ENCODE measurements at places on chromosomes 4 and X. TPM values are rescaled to one million over a fixed set of nuclear protein-coding genes. Genes with fewer than 3 reads are reported as not detected.

GRCh38 chrX:27883468-27884092 lies 75.8 kb downstream of the MAGEB10 start:
- no peak for DNase-seq

DNA sequence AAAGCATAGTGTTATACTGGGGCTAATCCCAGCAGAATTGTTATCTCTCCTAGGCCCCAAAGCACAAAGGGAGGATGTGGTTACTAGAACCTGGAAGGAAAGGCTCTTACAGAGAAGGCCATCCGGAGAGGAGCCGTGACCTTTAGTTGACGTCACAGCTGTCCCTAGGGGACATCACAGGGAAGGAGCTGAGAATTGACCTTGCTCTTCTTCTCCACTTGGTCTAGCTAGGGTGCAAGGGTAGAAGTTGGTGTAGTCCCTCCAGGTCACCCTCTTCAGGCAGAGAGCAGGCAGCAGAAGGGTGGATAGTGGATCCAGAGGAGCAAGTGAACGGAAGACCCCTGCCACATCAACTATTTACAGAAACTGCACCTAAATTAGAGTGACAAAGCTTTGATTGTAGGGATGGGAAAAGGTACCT lies 22.8 kb upstream of the FGF2 start:
- peak; percentile 53 for DNase-seq

DNA sequence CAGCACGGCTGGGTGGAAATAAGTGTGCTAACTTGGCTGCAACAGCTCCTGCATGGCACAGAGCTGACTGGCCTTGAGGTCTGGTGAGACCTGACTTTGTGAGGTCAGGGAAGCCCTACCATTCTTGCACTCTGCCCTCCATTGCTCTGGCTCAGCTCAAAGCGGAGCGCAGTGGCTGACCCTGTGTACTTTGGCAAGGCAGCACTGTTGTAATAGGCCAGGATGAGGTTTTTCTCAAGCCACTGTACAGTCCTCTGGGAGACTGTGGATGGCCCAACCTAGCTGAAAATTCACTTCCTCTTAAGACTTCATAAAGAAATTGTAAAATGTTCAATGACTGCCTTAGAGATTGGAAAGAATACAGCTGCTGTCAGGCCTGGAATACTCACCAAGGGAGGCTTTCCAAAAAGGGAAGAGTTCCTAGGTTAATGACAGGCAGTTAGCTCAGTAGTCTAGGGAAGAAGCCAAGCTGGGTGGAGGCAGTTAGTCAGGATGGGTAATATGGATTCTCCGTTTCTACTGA lies 129.8 kb downstream of the GUCY2F start:
- DNase-seq: no peak

DNA sequence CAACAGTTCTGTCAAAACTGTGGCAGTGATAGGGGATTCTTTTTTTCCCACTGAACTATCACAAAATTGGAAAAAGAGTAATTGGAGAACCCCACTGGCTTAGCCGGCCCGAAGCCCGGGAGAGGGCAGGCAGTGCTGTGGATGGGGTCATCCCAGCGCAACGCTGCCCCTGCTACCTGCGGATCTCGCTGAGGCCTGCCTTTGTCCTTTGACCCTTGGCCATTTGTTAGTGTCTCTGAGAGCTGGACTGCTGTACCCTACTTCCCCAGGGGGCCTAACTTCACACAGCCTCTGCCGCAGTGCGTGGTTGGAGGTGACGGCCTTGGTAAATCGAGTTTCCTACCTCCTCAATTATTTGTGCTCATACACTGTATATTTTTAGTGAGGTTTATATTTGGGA lies 43.0 kb upstream of the MSANTD1 start:
- DNase-seq: no peak

GAGE12J gene
- not detected for total RNA-seq

- DNase-seq: no peak
Measured at GRCh38 chrX:84830836-84831235, 172.8 kb upstream of the APOOL start.

DNA sequence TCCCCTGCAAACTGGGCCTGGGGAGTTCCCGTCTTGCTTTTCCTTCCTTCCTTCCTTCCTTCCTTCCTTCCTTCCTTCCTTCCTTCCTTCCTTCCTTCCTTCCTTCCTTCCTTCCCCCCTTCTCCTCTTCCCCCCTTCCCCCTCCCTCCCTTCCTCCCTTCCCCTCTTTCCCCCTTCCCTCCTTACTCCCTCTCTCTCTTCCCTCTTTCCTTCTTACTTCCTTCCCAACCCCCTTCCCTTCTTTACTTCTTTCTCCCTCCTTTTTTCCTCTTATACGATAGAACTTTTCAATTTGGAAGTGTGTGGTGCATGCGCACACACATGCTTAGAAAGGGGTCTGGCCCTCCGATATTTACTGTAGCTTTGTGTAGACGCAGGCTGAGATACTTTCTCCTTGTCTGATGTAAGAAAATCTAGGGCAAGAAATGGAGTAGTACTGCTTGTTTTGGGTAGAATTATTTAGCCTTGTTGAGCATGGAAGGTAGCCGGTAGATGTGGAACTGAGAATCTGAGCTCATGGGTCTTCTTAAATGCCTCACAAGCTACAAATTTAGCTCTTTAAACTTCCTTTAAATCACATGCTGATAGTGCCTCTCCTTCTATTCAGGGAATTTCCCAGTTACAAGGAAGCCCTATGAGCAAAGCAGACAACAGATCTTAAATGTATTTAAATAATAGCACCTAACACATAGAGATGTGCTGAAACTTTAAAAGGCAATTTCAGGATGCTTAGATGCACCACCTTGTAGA lies 189.6 kb downstream of the GPAT3 start:
- DNase-seq: no peak

- no peak for DNase-seq
Measured at GRCh38 chr4:156195914-156196313, 242.2 kb upstream of the CTSO start.

- DNase-seq: no peak
Measured at GRCh38 chrX:18676050-18676449, 4.1 kb upstream of the RS1 start.

DNA sequence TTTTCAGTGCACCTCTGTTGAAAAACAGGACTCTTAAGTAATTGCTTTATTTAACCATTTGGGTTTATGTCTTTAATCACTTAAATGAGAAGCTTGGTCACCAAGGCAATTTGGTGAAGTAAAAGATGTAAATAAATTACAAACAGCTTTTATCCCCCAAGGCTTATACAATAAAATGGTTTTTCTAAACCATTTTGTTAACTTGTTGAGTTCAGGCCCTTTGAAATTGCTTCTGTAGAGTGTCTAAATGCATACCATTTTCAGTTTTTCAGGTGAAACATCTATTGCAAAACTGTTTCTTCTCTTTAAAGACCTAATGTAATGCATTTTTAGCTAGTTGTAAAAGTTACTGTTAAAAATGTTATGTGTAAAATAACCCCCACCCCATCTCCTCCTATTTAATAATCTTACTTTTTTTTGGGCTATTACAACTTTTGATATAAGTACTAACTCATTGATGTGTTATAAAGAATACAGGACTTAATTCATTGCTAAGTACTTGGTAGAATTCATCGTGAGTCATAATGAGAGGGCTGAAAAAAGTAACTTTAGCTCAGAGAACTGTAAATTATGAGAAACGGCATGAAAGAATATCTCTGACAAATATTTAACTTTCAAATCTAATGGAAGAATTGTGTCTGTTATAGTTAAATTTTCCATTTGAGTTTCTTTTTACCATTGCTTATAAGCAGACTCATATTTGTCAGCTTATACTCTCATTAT lies 4.5 kb downstream of the RAPGEF2 start:
- peak; percentile 50 for DNase-seq

GRCh38 chr4:162392946-162393345 lies 229.1 kb upstream of the FSTL5 start:
- no peak for DNase-seq

GRCh38 chr4:42361456-42361855 lies 35.8 kb upstream of the SHISA3 start:
- no peak for DNase-seq

GRCh38 chr4:100547541-100548199 lies 29.8 kb upstream of the EMCN start:
- DNase-seq: no peak

DNA sequence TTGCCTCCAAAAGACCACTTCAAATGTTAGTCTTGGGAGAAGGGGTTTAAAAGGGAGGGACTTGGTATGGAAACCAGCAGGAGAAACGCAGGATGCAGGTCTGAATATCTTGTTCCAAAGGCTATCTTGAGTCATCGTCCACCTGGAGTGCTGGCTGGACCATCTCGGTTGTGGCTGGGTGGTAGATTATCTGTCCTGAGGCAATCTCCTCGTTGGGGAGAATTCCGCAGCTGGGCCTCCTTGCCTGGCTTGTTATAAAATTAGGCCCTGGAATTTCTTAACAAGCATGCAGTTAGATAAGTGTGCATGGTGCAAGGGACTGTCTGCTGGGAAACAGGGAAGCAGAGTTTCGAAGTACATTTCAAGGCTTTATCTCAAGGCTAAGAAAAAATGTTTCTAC lies 2045.7 kb upstream of the TENM3 start:
- DNase-seq: no peak

DNA sequence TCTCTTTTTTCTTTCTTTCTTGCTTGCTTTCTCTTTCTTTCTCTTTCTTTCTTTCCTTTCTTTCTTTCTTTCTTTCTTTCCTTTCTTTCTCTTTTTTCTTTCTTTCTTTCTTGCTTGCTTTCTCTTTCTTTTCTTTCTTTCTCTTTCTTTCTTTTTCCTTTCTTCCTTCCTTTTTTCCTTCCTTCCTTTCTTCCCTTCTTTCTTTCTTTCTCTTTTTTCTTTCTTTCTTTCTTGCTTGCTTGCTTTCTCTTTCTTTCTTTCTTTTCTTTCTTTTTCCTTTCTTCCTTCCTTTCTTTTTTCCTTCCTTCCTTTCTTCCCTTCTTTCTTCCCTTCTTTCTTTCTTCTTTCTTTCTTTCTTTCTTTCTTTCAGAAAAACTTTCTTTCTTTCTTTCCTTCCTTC lies 108.1 kb upstream of the SHOX start:
- DNase-seq: no peak

DNA sequence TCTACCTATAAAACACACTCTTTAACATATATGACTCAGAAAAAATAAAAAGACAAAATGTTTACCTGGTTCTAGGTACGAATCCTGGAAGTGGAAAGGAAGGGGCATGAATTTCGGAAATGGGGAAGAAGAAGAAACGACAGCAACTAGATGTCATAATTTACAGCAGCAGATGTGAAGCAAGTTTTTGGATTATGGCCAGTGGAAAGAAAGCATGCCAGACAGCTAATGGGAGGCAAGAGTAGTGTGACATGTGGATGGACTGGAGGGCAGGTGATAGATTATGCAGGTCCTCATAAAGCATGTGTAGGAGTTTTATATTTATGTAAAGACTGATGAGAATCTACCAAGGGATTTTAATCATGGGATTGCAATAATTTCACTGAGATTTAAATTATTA lies 279.0 kb upstream of the TACR3 start:
- DNase-seq: no peak

BCORL1 gene
- total RNA-seq: 13.1 TPM

DNA sequence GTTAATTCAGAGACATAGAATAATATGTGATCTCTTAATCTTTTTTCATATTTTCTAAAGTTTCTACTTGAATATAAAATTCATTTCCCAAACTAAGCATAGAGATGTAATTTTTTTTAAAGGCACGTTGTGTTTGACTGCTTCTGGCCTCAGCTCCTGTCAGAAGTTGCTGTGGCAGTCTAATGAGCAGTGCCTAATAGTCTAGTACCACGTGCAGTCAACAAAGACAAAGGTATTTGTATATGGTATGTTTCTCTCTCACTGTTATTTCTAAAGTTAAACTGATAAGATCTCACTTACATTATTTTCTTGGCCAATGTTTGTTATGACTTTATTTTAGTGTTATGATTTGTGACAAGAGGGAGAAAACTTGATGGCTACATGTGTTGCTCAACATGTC lies 48.6 kb upstream of the MCUB start:
- DNase-seq: peak; percentile 24

GRCh38 chrX:21658152-21658737 lies at the start of gene KLHL34:
Gene KLHL34 (minus strand): TSS chrX:21658330. CDS start chrX:21657788, 542 bp downstream.
- no peak for DNase-seq

GRCh38 chr4:110483516-110483915 lies 7.6 kb downstream of the ENPEP start:
- DNase-seq: no peak

CT45A10 gene
- not detected for total RNA-seq

STATH gene
- total RNA-seq: not detected

GRCh38 chr4:149523039-149523438 lies 292.6 kb downstream of the IQCM start:
- DNase-seq: no peak

DNA sequence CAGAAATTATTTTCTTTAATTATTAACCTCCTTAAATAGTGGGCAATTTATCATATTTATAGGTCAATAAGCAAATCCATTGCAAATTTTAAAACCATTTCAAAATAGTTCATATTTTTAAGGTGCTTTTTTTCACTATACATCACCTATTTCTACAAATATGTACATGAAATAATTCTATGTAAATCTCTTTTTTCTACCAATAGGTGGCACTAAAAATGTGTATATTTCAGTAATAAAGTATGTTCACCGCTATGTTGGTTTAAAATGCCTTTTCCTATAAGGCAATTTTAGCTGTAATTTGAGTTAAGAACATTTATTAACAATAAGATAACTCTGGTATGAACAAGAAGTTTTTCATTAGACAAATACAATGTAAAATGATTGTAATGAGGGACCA lies 672.2 kb downstream of the KCTD8 start:
- DNase-seq: peak; percentile 24

- DNase-seq: no peak
Measured at GRCh38 chrX:137916090-137916746, 350.3 kb downstream of the ZIC3 start.

TEX13B gene
- not detected for total RNA-seq

GPRASP2 gene
- total RNA-seq: 5.3 TPM

RADX gene
- total RNA-seq: 0.09 TPM

DNA sequence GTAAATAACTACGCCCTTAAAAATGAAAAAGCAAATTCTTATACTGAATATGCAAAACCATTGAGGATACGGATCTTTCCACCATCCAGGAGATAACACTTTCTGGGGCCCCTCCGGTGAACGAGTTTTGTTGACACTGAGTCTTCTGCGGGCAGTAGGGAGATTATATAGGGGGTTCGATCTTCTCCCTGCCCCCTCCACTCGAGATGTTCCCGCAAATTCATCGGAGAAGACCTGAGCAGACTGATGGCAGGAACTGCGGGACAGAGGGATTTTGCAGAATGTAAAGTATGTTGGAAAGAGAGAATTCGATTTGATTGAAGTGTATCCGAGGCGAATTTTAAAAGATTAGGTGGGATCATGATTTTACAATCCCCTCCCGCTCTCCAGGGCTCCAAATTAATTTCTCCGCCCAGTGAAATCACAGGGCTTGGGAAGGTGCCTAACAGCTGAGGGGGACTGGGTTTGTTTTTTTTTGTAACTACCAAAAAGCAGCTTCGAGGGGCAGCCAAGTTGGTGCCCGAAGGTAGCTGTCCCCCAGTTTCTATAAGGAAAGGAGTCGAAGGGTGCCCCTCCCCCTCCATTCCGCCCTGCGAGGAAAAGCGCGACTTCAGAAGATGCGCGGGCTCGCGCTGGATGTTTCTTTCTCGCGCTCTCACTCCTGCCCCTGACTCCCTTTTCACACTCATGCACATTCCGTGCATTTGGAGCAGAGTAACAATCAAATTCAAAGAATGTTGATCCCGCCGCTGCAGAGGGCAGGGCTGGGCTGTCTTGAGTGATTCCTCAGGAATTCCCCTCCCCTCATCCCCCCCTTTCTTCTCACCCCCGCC lies 1.2 kb downstream of the TMEM255A start:
- no peak for DNase-seq

KLHL13 gene
- total RNA-seq: 15.3 TPM

- DNase-seq: peak; percentile 97
Measured at GRCh38 chr4:76208005-76208765, 5.4 kb downstream of the SCARB2 start.

Measured in endothelial cell of umbilical vein (primary cell).